ENCODE measurements at places on chromosomes 5 and 9. TPM values are rescaled to one million over a fixed set of nuclear protein-coding genes. Genes with fewer than 3 reads are reported as not detected.
A peak's percentile ranks its signal among the peaks of the same experiment; 100 is the strongest.

Gene CMBL
- total RNA-seq = 15.9 TPM

DNA sequence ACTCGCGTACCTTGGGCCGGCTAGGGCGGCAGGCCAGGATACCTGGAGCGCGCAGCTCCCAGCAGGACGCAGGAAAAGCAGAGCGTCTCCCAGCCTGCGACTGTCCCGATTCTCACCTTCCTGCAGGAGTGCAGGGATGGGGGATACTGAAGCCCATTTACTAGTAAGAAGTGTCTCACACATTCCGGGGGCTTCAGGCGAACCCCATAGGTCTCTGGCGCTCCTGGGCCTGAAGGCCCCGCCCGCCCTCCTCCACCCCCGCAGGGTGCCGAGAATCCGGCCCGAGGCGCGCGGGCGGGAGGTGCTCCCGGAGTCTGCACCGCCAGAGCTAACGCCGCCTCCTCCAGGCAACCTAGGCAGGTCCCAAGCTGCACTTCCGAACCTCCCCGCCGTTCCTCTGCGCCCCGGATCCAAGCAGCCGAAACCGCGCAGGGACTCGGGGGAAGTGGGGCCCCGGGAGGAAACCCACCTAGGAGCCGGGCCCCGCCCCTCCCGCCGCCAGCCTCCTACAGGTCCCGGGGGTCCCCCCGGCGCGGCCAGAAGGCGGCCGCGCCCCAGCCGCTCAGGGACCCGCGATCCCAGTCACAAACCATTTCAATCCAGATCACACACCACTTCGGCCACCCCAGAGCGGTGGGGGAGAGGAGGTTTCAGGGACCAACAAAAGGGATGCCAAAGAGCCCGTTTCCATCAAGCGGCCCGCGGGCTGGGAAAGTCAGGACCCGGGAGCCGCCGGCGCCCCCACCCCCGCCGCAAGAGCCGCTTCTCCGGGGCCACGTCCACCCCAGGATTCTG, 1.2 kb downstream of the ROR2 start:
- no peak for DNase-seq

DNA sequence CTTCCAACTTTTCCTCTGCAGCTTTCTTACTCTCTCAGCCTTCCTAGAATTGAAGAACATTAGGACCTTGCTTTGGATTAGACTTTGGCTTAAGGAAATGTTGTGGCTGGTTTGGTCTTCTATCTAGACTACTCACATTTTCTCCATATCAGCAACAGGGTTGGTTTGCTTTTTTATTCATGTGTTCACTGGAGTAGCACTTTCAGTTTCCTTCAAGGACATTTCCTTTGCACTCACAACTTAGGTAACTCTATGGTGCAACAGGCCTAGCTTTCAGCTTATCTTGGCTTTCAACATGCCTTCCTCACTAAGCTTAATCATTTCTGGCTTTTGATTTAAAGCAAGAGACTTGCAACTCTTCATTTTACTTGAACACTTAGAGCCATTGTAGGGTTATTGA, 153.1 kb downstream of the CCDC192 start:
- no peak for DNase-seq

DNA sequence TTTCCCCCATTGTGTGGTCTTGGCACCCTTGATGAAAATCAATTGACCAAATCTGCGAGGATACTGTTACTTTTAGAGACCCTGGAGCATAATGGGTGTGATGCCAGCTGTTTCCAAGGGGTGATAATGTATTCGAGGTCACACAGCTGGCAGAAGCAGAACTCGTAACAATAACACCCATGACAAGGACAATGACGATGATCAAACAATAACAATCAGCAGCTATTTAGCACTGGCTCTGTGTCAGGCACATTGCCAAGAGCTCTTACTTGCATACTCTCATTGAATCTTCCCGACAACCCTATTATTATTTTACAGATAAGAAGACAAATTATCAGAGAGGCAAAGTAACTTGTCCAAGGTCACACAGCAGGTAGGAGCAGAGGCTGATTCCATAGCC, 223.7 kb upstream of the MSX2 start:
- no peak for DNase-seq

Gene HTR1A
- not detected for total RNA-seq

DNA sequence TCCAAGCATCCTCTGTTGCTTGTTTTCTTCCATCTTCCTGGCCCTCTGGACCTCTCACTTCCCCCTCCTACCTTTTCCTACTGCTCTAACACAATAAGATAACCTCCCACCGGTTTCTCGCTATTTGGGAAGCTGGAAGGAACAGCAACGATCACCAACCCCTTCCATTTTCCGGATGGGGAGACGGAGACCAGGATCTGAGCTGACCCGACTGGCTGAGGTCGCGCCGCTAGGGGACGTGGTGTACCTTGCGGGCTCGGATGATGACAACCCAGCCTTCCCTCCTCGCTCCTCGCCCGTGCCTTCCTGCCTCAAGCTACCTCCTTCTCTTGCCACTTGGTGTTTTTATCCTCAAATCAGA, 1.9 kb downstream of the LPAR1 start:
- DNase-seq = no peak

DNA sequence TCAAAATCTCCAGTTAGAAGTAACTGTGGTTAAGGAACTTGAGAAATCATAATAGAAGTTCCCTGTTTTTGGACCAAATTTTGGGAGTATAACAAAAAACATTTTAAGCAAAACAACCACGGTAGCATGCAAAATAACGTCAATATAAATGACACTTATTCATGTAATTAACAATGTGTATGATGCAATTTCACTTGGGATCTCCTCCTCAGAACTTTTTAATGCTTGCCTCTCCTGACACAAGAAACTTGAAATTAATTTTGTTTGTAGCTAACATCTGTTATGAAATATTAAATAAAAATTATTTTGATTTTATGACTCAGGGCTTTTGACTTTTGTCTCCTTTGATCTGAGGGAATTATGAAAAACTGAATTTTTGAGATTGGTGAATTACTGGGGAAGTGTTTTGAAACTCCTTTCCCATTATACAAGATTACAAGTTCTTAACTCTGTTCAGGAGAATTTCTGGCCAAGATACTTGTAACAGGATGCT, 149.7 kb downstream of the ATP10B start:
- no peak for DNase-seq

DNA sequence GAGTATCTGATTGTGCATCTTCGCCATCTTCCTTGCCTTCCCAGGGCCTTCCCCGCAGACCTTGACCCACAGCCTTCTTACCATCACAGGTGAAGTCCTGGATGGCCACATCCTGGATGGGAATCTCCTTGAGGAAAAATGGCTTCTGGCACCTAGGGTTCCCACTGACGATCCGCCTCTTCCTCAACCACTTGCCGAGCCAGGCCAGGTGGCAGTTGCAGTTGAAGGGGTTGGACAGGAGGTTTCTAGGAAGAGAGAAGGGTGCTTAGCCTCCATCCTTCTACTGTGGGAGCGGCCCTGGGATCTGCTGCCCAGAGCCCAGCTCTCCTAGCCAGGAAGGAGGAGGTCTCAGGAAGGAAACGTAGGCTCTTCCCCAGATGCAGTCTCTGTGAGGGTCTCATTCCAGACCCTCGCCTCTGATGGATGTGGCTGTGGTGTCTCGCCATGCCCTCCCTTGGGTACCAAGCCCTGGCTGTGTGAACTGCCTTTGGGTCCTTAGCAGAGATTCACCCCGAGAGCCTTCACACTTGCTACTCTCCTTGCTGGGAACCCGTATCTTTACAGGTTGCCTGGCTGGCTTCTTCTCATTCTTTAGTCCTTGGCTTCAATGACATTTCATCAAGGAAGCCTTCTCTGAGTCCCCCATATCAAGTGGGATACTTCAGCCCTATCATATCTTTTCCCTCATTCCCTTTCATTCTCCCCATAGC, 170.4 kb upstream of the PANK3 start:
- DNase-seq = no peak

DNA sequence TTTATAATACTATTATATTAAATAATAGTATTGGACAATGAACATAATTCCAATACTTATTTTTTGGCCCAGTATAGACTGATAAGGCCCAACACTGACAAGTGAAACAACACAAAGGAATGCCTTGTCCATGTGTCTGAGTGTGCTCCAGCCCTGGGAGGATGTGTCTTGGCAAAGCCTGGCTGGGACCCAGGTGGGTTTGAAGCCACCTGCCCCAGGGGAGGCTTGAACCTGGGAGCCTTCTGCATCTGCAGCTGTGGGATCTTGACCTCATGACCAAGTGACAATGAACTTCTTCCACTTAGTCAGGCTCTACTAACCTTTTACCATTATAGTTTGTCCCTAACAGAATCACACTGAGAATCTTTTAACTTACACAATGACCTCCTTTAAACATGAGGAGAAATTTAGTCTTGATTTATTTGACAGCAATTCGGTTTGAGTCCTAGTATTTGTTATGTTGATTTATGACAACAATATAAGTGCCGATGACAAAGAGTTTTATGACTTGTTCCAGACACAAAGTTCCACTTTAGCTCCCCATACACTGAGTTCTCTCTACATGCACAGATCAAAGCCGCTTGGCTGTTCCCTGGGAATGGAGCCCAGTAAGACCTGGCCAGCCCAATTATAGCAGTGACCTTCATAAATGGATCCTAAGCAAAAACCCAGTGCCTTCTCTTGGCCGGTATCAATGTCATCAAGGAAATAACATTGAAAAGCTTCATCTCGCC, 294.5 kb downstream of the CTNND2 start:
- no peak for DNase-seq

- peak; percentile 47 for DNase-seq
These were observed 17.1 kb upstream of the GLIPR2 start for GRCh38 chr9:36119476-36119875.

Gene FBP2
- not detected for total RNA-seq

Gene LSM11
- total RNA-seq = 6.1 TPM

Gene KDM3B
- total RNA-seq = 52.6 TPM

- DNase-seq = no peak
These were observed 54.9 kb downstream of the WDR41 start for GRCh38 chr5:77437194-77437593.

DNA sequence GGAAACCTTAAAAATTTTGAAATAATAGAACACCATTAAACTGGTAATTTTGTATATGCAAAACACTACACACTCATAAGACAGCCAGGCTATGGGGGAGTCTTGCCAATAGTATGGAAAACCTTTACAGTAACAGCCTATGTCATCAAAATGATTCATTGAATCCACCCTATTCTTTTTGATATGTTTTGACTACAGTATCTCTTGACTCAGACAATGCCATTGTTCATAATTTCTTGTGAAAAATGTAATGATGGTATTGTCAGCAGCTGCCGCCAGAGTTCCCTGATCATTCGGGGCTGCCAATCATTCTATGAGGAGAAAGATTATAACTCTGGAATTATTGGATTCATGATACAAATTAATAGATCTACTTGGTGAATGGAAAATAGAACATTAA, 101.4 kb upstream of the POC5 start:
- no peak for DNase-seq

DNA sequence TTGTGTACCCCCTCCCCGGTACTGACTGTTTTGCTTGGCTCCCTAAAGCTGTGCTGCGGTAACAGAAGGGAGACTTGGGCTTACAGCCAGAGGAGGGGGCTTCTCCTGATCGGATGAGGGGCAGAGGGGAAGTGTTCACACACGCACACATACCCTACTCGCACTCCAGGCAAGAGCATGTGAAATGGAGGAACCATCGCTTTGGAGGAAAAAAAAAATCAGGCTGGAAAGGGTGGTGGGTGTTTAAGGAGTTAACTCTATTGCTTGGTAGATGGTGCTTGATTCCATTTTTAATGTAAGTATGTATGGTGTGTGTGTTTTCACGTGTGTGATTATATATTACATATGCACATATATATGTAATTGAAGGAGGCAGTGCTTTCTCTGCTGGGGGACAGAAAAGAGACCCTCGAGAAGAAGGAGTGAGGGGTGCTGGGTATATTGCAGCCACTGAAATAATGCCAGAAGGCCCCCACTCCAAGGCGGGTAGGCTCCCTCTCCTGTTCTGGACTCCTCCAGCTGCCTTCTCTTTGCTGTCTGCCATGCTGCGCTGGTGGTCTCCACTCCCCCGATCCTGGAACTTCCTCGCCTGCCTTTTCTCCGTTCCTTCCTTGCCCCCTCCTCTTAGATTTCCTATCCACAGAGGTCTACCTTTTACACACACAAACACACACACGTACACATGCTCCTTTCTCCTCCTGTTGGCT, 721 bp downstream of the GRIA1 start:
- no peak for DNase-seq

- DNase-seq = no peak
These were observed 5.5 kb downstream of the ZNF354C start for GRCh38 chr5:179065703-179066102.

Gene PCDHB14
- total RNA-seq = 0.55 TPM

GRCh38 chr5:16528382-16529110, 62.9 kb upstream of the ZNF622 start:
- DNase-seq = no peak

DNA sequence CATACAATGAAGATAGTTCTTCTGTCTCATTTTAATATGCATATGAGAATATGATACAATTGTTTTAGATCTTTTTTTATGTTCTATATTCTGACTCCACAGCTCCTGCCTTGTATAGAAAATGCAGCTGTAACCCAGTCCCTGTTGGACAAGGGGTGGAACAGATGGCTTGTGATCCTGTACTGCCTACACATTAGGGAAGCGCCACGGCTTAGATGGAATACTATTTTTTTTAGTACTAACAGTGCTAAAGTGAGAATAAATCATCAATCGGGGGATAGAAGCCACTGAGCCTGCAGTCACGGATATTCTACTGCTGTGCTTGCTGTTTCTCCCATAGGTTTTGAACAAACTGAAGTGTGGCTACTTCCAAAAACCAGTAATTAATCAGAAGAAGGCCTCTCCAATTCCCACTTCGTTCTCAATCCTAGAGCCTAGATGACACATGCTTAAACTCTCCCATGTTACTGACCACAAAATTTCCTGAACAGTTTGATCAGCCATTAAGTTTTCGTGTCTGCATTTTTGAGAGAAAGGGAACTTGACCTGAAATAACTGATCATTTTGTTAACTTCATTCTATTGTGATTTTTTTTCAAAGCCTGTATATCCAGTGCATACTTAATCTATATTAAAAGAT, 150.3 kb downstream of the CDH18 start:
- DNase-seq = no peak

DNA sequence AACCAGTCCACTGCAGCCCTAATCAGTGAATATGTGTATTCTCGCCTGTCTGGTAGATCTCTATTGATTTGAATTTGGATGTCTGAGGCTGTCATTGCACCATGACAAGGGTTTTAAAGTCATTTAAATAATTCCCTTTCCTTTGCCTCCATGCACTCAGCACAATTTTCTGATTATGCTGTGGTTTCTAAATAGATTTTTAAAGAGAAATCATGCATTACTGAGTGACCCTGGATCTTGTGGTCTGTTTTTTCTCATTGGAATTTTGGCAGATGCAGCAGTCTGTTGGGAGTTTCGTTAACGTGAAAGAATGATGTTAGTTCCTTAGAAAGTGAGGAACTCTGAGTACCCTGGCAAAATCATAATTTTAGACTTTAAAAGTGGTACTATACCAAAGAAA, 396.0 kb downstream of the LRRC70 start:
- no peak for DNase-seq

- peak; percentile 78 for DNase-seq
These were observed 101.0 kb downstream of the CD180 start for GRCh38 chr5:67095346-67096171.

GRCh38 chr5:139696167-139696893, 48.2 kb downstream of the CXXC5 start:
- no peak for DNase-seq

All from endothelial cell of umbilical vein (primary cell).